Mesenchymal stem cell (in vitro differentiated cells and primary cell): ENCODE measurements at places on chromosomes 1 and 21.

GRCh38 chr1:215824245-215824644 lies 257.1 kb downstream of the KCTD3 start:
- DNase-seq, result peak; percentile 23

- DNase-seq, result no peak
Observed at GRCh38 chr1:18653916-18654315, 23.3 kb downstream of the PAX7 start.

DNA sequence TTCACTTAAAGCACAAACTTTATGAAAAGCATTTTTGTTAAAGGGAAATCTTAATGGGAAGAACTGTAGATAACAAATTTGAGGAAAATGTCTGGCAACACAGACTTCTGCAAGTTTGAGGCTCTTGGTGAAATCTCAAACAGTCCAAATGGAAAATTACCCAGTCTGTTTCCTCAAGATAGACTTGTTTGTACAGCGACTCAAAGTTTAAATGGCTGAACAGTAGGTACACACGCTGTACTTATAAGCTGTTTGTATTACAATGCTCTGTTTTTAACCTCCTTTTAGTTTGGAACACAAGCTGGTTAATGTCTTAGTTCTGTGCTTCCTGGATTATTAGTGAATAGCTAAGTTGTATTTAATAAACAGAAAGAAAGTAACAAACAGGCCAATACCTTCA lies 217.1 kb downstream of the NFIA start:
- peak; percentile 18 for DNase-seq

DNA sequence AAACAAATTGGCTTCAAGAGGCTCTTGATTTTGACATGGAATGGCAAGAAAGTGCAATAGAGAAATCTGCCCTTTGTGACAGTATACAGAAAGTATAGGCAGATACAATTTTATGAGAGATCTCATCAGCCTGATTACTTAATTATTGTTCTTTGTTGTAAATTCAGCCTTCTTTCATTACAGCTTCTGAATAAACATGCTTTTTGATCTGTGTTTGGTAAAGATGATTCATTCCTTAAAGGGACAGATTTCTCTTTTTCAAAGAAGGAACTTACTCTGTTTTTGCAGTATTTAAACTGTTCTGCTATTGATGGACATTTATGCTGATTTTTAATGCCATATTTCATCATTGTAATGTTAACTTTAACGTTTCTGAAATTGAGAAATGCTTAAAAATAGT lies 13.7 kb upstream of the MPC2 start:
- no peak for DNase-seq

GRCh38 chr1:31905093-31905509 lies 33.1 kb downstream of the PTP4A2 start:
- no peak for DNase-seq

- DNase-seq, result peak; percentile 46
Observed at GRCh38 chr1:224245188-224245587, 62.1 kb downstream of the DEGS1 start.

GRCh38 chr1:232629250-232630046 lies 485 bp downstream of the SIPA1L2 start:
- peak; percentile 56 for DNase-seq
